ENCODE measurements at places on chromosomes 1 and 21. TPM values are rescaled to one million over a fixed set of nuclear protein-coding genes. Genes with fewer than 3 reads are reported as not detected.

The HES3 gene
- not detected for polyA plus RNA-seq

DNA sequence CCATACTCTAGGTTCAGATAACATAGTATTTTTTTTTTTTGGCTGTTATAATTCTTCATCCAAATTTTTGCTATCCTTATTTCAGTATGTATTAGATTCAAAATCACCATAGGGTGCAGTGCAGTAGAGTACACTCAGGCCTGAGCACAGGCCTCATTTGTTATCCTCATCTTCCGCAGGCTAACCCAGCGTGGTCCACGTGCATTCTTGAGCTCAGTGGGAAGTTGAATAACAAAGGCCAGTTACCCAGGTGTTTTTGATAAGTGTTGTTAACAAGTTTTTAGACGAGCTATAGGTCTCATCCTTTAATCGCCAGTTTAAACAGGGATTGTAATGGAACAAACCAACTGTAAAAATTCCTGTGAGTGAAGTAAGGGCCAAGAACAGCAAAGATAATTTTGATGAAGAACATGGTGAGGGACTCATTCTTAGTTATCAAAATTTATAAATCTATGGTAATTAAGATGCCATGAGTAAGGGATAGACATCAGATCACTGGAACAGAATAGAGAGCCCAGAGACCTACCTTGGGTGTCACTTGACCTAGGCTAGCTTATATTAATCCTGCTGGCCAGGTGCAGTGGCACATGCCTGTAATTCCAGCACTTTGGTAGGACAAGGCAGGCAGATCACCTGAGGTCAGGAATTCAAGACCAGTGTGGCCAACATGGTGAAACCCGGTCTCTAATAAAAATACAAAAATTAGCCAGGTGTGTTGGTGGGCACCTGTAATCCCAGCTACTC lies 22.0 kb downstream of the FLVCR1 start:
- H3K4me1 ChIP-seq = no peaks in the 10 kb centered on the region
- DNase-seq = no peak
- H3K4me3 ChIP-seq = no peak overlapping the region

- no peaks in the 10 kb centered on the region for H3K27me3 ChIP-seq
- no peak overlapping the region for H3K4me3 ChIP-seq
- H3K36me3 ChIP-seq = no peaks in the 10 kb centered on the region
- no peak overlapping the region for H3K27ac ChIP-seq
- peaks cover 73% of the 10 kb centered on the region for H3K4me1 ChIP-seq
Observed at GRCh38 chr21:17779980-17780379, 39.2 kb downstream of the C21orf91 start.

DNA sequence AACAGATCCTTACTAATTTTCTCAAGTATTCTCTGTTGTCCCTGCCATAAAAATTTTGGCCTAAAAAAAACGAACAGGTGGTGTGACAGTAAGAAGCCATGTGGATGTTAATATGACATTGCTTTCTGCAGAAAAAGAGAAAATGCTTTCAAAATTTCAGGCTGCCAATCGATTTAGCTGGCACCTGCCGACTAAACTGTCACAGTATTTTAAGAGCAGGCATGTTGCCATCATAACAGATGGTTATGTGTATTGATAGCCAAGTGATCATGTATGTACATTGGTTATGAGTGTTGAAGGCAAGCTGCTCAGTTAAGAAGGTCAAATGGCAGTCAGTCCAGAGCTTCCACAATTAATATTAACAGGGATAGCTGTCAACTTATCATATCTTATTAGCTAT lies 1017.0 kb downstream of the MRPL39 start:
- no peaks in the 10 kb centered on the region for H3K36me3 ChIP-seq
- H3K4me3 ChIP-seq = no peak overlapping the region
- H3K4me1 ChIP-seq = no peaks in the 10 kb centered on the region
- no peak for DNase-seq
- H3K27me3 ChIP-seq = no peaks in the 10 kb centered on the region

The COG2 gene
- 13.6 TPM for polyA plus RNA-seq

The KCNA3 gene
- 0.96 TPM for polyA plus RNA-seq

DNA sequence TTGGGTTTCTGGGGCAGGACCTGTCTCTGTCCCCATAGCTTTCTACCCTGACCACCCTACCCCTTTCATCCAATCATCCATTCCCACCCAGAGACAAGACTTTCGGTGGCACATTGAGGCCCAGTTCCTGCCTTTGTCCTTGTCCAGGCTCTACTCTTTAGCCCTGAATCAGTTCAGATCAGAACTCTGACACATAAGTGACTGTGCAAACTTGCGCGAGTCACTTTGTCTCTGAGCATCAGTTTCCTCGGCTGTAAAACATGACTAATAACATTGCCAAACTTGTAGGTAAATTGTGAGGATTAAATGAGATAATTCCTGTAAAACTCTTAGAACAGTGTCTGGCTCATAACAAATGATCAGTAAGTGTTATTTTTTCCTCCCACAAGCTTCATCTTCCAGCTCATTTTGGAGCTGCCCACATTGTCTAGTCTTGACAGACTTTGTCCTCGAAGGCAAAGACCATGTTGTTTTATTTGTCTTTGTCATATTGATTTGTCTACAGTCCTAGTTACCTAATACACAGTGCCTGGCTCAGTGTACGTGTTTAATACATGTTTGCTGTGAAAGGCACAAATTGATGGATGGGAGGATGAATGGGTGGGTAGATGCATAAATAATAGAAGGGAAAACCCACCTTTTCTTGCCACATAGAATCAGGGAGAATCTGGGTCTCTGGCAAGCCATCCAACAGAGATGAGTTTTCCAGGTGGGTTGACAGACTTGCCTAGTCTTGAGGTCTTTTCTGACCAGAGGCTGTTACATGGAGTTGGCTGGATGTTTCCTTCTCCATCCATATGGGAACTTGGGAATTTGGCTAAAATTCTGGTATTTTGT lies 262.9 kb downstream of the OMA1 start:
- peaks cover 3% of the 10 kb centered on the region for H3K36me3 ChIP-seq
- no peak overlapping the region for H3K4me3 ChIP-seq
- H3K27ac ChIP-seq = no peak overlapping the region
- DNase-seq = no peak
- H3K27me3 ChIP-seq = no peaks in the 10 kb centered on the region
- H3K4me1 ChIP-seq = no peaks in the 10 kb centered on the region

The DNASE2B gene
- 0.13 TPM for polyA plus RNA-seq

The AMY1C gene
- polyA plus RNA-seq = not detected

DNA sequence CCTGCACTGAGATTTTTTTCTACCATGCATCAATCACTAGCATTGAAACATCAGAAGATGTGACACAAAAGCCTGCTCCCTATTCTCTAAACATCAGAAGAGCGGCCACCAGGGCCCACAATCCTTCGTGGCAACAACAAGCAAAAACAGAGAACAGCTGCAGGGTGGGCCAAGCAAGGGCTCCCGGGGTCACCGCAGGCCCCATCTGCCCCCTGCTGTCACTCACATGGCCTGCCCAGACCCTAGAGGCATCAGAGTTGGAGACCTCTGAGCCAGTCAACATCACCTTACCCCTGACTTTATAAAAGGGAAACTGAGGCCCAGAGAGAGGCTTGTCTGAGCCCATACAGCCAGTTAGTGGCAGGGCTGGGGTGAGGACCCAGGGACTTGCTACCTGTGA lies 1.8 kb downstream of the LAPTM5 start:
- peaks cover 40% of the 10 kb centered on the region for H3K36me3 ChIP-seq
- peak; percentile 83 for DNase-seq
- H3K4me3 ChIP-seq = peak overlapping the region; percentile 73
- H3K27ac ChIP-seq = peak overlapping the region; percentile 99

The FMO2 gene
- polyA plus RNA-seq = 1.4 TPM

DNA sequence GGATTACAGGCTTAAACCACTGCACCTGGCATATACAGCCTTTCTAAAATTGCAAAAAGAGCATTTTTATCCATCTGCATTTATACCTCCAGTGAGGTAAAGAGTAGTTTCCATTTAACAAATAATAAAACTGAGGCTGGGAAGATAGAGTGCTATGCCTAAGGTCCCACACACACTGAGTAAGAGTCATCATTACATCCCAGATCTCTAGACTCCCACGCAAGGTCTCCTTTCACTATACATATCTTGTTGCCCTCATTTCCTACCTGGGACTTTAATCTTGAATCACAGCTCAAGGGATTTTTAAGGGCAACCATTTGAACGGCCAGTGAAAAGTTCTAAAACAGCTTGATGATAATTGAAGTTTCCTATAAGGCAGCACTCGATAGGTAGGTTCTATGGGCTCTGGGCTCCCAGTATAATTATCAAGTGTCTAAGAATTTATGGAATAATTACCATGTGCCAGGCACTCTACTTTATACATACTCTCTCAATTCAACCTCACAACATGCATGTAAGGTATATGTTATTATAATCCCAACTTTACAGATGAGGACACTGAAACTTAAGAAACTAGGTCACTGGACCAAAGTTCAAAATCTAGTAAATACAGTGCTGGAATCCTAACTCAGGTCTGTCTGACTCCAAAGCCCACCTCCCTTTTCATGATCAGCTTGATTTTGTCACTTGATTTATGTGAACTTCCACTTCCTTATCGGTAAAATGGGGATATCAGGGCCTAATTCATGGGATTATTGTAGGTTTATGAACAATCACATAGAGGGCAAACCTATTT lies 23.3 kb upstream of the EPS15 start:
- H3K27ac ChIP-seq = no peak overlapping the region
- no peak overlapping the region for H3K4me3 ChIP-seq
- H3K4me1 ChIP-seq = no peaks in the 10 kb centered on the region
- no peak for DNase-seq

The TCHHL1 gene
- not detected for polyA plus RNA-seq

DNA sequence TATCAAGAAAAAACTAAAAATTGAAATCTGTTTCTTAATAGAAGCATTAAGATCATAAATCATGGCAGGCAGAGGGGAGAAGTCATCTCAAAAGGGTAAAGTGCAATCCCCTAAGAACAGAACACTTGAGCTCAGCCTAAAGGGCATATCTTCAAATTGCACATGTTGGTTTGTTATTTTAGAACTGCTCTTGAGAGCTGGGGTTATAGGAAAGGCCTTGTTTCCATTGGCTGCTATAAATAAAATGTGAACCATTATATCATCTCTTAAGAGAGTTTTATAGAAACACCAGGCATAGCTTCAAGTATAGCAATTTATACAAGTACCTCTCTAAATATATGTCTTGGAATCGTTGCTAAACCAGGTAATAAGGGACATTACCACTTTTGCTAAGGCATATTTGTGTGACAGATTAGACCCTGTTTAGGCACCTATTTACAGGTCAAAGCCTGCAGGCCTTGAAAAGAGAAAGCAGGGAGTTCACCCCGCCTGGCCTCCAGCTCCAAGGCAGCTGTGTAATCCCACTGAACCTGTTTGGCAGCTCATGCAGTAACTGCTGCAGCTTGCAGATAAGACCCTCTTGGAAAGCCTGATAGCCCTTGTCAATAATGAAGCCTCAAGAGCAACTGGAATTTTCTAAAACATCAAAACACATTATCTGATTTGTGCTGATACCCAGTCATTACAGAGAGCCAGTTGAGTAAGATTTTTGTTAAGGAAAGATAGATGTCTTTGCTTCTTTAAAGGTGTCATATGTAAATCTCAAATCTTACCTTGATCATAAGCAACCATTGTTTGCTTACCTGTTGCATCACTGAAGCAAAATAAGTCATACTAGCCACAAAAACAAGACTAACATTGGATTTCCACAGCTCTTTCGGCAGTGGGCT lies 24.2 kb upstream of the SYDE2 start:
- H3K36me3 ChIP-seq = no peaks in the 10 kb centered on the region
- DNase-seq = no peak
- H3K27me3 ChIP-seq = no peaks in the 10 kb centered on the region
- H3K4me3 ChIP-seq = no peak overlapping the region

- peak within 1 kb of the TSS; percentile 85 for H3K4me3 ChIP-seq
- H3K27me3 ChIP-seq = peaks cover 9% of the 10 kb centered on the region
- peaks cover 49% of the 10 kb centered on the region for H3K4me1 ChIP-seq
- H3K36me3 ChIP-seq = no peaks in the 10 kb centered on the region
- peak; percentile 91 for DNase-seq
- H3K27ac ChIP-seq = peak within 1 kb of the TSS; percentile 87
Observed at GRCh38 chr21:45074048-45074817, at the start of gene ADARB1. Gene ADARB1 (plus strand): TSS chr21:45074580. CDS start chr21:45171657, 97,077 bp downstream.
